Activated CD4-positive, alpha-beta T cell treated with anti-CD3 and anti-CD28 coated beads for 24 hours (primary cell): ENCODE measurements at places on chromosomes 7 and 10.

DNA sequence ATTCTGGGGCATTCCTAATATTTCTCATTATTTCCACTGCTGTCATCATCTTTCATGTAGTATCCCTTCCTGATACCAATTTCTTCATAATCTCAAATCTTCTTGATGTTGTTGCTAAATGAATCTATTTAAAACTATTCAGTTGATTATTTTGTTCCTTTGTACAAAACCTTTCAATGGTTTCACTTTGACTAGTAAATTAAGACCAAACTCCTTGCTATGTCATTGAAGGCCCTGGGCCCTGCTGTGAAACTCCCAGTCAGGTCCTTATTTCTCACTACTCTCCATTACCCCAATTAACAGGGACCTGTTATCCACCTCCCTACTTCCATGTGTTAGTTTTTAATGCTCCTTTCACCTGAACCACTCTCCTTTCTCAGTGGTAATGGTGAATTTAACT, 97.0 kb downstream of the CTTNBP2 start:
- no peak for DNase-seq

DNA sequence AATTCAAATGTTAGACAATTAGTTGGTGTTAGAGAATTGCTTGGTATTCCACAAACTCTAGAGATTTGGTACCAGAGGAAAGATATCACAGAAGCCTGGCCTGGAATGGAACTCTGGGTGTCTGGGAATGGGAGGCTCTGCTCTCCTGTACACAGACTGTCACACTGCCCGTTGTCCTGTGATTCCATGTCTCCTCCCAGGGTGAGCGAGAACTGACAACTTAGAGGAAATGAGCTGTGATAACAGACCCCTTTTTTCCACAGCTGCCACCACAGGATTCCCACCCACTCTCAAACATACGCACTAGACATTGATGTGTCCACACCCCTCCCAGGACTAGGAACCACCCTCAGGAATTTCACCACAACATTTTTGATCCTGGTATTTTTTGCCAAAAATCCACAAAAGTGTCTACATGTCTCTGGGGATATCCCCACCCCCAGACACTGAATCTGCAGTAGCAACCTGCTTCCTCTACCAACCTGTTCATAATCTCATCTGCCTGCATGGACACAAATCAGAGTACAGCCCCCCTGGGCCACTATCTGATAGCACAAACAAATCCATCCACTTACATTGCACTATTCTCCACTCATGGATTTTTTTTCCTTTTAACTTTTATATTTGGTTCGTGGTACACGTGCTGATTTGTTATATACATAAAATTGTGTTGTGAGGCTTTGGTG, 4.7 kb downstream of the ZNF273 start:
- DNase-seq: no peak

DNA sequence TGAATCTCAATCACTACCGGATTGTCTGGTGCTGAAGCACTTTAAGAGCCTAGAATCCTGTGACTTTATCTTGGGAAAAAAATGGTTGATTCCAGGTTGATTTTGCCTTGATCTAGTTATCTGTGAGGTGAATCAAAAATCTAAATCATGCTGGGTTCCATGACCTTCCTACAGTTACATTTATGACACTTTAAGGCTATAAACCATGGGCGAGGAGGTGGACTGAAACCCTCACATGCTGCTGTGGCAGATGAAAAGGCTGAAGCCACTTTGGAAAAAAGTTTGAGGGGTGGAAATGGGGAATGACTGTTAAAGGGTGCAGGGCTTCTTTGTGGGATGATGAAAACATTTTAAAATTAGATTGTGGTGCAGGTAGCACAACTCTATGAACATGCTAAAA, 17.5 kb downstream of the SLC16A9 start:
- no peak for DNase-seq

- no peak for DNase-seq
Observed at GRCh38 chr10:201328-201771, 66.1 kb downstream of the ZMYND11 start.

- DNase-seq: no peak
Observed at GRCh38 chr7:47197486-47197885, 384.4 kb downstream of the TNS3 start.

DNA sequence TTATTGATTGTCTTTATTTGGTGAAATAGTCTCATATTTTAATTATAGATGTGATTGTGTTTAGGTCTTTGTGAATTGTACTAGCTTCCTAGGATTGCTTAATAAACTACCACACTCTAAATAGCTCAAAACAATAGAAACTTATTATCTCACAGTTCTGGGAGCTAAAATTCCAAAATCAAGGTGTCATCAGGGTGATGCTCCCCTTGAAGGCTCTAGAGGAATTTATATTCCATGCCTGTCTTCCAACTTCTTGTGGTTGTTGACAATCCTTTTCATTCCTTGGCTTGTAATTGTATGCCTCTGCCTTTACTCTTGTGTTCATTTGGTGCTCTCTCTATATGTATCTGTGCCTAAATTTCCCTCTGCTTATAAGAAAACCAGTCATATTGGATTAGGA, 155.3 kb upstream of the AKR1E2 start:
- no peak for DNase-seq

DNA sequence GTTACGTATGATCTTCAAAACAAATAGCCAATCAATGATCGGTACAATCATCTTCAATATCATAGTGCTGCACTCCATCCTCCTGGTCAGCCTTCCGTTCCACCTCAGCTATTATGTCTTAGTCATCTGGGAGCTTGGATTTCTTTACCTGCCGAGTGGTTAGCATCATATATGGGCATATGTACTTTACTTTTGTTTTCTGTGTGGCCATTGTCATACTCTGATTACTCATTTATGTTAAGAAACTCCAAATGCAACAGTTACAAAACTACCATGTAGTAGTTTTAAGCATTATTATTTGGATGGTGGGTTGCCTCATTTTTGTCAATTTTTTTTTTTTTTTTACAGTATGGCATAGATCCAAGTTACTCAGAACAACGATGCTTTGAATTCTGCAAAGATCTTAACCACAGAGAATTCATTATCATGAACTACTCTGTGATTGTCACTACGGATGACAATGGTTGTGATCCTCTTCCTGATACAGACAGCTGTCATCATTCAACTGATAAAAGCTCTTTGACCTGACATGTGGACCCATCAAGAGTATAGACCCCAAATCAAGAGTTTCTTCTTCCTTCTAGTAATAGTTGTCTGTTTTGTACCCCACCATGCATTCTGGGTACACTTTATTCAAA, 52.1 kb upstream of the NME8 start:
- no peak for DNase-seq

- DNase-seq: no peak
Observed at GRCh38 chr10:124288486-124288885, 130.2 kb downstream of the OAT start.
